ENCODE measurements at places on chromosomes 11 and 22.

DNA sequence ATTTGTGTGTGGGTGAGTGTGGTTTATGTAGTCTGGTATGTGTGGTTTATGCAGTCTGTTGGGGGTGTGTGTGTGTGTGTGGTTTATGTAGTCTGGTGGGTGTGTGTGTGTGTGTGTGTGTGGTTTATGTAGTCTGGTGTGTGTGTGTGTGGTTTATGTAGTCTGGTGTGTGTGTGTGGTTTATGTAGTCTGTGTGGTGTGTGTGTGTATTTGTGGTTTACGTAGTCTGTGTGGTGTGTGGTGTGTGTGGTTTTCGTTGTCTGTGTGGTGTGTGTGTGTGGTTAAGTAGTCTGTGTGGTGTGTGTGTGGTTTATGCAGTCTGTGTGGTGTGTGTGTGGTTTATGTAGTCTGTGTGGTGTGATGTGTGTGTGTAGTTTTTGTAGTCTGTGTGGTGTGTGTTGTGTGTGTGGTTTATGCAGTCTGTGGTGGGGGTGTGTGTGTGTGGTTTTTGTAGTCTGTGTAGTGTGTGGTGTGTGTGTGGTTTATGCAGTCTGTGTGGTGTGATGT lies 26.2 kb upstream of the PARVG start:
- H3K27me3 ChIP-seq, result no peaks in the 10 kb centered on the region
- H3K36me3 ChIP-seq, result peaks cover 7% of the 10 kb centered on the region
- no peak overlapping the region for H3K27ac ChIP-seq
- DNase-seq, result no peak

DNA sequence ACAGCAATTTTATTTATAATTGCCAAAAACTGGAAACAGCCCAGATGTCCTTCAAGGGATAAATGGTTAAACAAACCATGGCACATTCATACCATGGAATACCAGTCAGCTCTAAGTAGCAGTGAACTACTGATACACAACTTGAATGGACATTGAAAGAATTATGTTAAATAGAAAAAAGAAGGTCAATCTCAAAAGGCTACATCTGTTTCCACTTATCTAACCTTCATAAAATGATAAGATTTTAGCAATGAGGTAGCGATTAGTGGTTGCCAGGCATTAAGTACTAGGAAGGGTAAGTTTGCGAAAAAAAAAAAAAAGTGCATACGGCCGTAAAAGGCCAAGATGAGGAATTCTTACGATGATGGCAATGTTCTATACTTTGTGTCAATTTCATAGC lies 738.7 kb upstream of the ANO3 start:
- H3K27ac ChIP-seq, result no peak overlapping the region
- no peaks in the 10 kb centered on the region for H3K27me3 ChIP-seq
- H3K4me3 ChIP-seq, result no peak overlapping the region
- H3K36me3 ChIP-seq, result no peaks in the 10 kb centered on the region

DNA sequence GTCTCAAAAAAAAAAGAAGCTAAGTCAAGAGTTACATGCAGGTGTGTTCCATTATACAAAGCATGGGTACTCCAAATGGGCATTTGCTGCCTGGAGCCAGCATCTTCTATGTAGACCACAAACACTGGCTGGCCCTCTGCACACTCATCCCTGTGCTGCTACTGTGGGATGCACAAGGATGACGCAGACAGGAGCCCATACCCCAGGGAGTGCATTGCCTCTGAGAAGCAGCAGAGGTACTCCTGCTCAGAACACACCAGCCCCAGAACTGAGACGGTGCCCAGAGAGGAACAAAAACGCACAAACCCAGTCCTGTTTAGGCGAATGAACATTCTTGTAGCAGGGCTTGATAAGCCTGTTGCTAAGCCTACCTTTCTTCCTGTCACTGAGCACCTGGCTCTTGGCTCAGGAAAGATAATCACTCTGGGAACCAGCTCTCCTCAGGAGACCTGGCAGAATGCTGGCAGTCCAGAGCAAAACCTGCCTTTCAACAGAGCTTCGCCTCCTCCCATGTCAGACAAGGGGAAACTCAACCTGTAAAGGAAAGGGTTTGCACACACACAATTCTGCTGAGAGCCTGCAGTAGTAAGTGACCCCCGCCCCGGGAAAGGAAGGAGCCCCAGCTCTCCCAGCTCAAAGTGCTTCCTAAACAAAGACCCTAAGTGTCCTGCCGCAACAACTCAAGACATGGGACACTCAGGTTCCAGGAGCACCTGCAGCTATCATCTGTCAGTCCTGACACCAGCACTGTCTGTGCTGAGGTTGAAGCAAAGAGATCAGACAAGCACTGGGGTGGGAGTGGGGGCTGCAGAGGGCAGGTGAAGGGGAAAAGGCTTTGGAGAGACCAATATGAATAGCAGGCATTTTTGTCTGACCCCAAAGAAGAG lies 145.7 kb downstream of the TENM4 start:
- no peak overlapping the region for H3K27ac ChIP-seq
- H3K4me1 ChIP-seq, result peaks cover 4% of the 10 kb centered on the region
- H3K4me3 ChIP-seq, result no peak overlapping the region
- H3K36me3 ChIP-seq, result no peaks in the 10 kb centered on the region
- peak; percentile 46 for DNase-seq
- H3K27me3 ChIP-seq, result no peaks in the 10 kb centered on the region

DNA sequence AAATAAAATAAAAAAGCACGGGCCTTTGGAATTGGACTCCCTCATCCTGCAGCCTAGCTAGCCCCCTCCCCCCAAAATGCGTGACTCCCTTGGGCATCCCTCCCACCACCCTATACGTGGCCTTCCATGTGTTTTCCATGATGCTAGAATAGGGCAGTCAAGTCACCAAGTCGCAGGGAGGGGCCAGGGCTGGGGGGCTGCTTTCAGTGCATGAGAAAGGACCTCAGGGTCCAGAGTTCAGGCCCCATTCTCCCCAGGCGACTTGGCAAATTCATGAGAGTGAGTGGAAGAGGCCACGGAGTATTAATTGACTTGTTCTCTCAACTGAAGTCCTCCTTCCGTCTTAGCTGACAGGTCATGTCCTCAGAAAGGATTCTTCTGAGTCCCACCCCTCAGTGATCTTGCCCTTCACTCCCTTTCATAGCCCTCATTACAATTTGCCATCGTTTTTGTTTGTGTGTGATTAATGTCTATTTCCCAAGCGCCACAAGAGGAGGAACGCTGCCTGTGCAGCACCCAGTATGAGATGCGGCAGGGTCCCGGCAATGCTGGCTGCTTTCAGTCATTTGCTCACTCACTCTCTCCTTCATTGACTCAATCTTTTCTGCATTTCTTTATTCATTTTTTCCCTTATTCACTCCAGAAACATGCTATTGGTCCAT lies 17.4 kb downstream of the LRRC32 start:
- no peaks in the 10 kb centered on the region for H3K36me3 ChIP-seq
- H3K4me1 ChIP-seq, result peaks cover 57% of the 10 kb centered on the region
- no peak for DNase-seq

DNA sequence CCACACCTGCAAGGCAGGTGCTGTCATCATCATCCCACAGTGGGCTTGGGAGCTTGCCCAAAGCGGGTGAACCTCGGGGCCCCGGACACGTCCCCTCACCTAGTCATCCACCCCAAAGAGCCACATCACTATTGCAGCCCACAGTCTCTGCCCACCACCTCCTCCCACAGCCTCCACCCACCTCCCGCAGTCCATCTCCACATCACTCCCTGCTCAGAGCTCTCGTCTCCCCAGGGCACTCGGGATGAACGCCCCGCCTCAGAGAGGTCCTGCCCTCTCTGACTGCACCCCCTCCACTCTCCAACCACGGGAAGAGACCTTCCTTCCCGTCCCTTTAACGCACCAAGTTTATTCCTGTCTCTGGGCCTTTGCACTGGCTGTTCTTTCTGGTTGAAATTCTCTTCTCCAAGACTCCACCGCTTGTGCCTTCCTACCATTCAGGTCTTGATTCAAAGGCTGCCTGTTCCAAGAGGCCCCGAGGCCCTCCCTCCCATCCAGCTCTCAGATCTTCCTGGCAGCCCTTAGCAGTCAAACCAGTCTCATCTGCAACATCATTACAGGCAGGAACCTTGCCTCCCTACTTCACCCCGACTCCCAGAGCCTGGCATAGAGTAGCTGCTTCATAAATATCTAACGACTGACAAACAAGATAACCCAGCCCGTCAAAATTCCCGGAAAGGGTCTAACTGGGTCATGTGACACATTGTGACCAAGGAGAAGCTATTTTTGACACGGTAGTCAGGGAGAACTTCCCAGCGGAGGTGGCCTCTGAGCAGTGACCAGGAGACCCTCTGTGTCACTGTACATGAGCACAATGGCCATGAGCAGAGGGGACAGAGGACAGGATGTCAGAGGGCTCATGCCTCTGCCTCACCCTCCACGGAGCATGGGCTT lies 11.1 kb downstream of the KCNJ4 start:
- H3K27ac ChIP-seq, result peak overlapping the region; percentile 78
- H3K4me3 ChIP-seq, result no peak overlapping the region
- H3K36me3 ChIP-seq, result no peaks in the 10 kb centered on the region
- no peaks in the 10 kb centered on the region for H3K4me1 ChIP-seq
